K562 (cell line): ENCODE measurements at places on chromosomes 4 and X. TPM values are rescaled to one million over a fixed set of nuclear protein-coding genes. Genes with fewer than 3 reads are reported as not detected.

REPS2 gene
- 0.01 TPM in 1 of 2 replicates, not detected in the other for polyA plus RNA-seq

CLNK gene
- polyA plus RNA-seq, result not detected in 2 replicates

HTRA3 gene
- not detected in 2 replicates for polyA plus RNA-seq

PRKG2 gene
- 0.13 and 0.15 TPM in 2 replicates for polyA plus RNA-seq

APBB2 gene
- polyA plus RNA-seq, result 0.73 and 0.90 TPM in 2 replicates

XAGE1B gene
- polyA plus RNA-seq, result 105 and 232 TPM in 2 replicates

SLC25A43 gene
- polyA plus RNA-seq, result 2.9 and 4.1 TPM in 2 replicates

FREM3 gene
- not detected in 2 replicates for polyA plus RNA-seq

TMLHE gene
- 11.8 and 12.1 TPM in 2 replicates for polyA plus RNA-seq

SHROOM2 gene
- not detected in 2 replicates for polyA plus RNA-seq

TBX22 gene
- polyA plus RNA-seq, result not detected in 2 replicates

SPP1 gene
- polyA plus RNA-seq, result not detected in 2 replicates

VEGFD gene
- not detected in 2 replicates for polyA plus RNA-seq

BEX1 gene
- polyA plus RNA-seq, result not detected in 2 replicates

SLC9A7 gene
- polyA plus RNA-seq, result 0.53 TPM in 1 of 2 replicates, not detected in the other

AMER1 gene
- polyA plus RNA-seq, result 2.3 and 3.5 TPM in 2 replicates

GPR119 gene
- 0.15 TPM in 1 of 2 replicates, not detected in the other for polyA plus RNA-seq

CFAP99 gene
- polyA plus RNA-seq, result not detected in 2 replicates

VGLL1 gene
- polyA plus RNA-seq, result not detected in 2 replicates

BTK gene
- 65.2 TPM in 2 replicates for polyA plus RNA-seq

MSX1 gene
- 6.0 and 8.3 TPM in 2 replicates for polyA plus RNA-seq

LEF1 gene
- 29.7 and 30.3 TPM in 2 replicates for polyA plus RNA-seq

PABPC4L gene
- 0.39 and 0.41 TPM in 2 replicates for polyA plus RNA-seq

ITM2A gene
- 47.4 and 61.7 TPM in 2 replicates for polyA plus RNA-seq

P2RY8 gene
- 0.04 and 0.07 TPM in 2 replicates for polyA plus RNA-seq
